ENCODE measurements at places on chromosomes 13 and 19.

DNA sequence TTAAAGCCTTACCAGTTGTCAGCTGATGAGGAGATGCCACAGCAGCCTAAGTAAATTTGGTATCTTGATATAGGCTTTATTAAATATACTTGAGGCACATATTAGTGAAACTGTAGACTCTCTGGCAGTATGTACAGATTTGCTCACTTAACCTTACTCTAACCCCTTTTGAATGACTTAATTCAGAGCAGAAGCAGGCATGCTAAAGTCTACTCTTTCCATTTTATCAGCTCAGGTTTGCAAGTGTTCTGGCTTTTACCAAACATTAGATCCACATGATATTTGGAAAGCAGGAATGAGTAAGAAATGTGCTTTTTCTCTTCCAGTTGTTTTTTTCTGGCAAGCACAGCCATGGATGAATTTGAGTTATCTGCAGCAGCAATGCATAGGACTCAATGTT, 541.0 kb upstream of the PCDH9 start:
- DNase-seq = no peak

DNA sequence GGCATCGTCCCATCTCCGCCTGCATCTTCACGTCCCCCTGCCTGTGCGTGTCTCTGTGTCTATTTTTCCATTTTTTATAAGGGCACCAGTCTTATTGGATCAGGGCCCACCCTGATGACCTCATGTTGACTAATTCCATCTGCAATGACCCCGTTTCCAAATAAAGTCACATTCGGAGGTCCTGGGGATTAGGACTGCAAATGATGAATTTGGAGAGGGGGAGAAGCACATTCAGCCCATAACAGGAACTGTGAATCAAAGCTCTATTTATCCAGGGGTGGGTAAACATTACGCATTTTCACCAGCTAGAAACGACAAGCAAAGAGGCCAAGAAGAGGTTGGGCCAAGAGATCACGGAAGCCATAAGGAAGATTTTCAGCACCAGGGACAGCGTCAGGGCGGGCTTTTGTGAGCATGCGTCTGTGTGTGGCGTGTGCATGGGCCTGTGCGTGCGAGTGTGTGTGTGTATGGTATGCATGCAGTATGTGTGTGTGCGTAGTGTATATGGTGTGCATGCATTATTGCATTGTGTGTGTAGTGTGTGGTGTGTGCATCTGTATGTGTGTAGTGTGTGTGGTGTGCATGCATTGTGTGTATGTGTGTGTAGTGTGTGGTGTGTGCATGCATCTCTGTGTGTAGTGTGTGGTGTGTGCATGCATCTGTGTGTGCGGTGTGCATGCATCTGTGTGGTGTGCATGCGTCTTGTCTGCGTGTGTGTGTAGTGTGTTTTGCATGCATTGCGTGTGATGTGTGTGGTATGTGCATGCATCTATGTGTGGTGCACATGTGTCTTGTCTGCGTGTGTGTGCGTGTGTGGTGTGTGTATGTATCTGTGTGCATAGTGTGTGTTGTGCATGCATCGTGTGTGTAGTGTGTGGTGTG, 19.6 kb downstream of the CELF5 start:
- DNase-seq = no peak

- no peak for DNase-seq
Measured at GRCh38 chr19:40620161-40620485, 19.0 kb downstream of the LTBP4 start.

DNA sequence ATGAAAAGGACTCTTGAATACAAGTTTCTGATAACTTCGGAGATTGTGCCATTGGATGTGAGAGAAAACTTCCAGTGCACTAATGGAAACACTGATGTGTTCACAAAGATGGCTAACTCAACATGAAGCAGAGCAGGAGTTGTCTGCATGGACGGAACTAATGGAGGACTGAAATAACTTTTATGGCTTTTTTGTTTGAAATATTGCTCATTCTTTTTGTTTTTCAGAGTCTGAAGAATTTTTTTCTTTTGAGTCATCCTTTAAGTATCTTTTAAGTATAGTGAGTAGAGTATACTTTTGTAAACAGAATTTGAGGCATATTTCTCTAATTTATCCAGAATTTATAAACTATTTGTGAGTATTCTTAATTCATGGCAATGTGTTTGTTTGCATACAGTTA, 25.7 kb downstream of the CRYL1 start:
- no peak for DNase-seq

- DNase-seq = no peak
Measured at GRCh38 chr19:15810335-15810734, 5.1 kb downstream of the OR10H1 start.
